Stimulated activated CD8-positive, alpha-beta memory T cell treated with anti-CD3 and anti-CD28 coated beads, Interleukin-4, amount 100 ng/mL, for 24 hours (primary cell): ENCODE measurements at places on chromosomes 16 and 17.

- DNase-seq: no peak
These were observed 1.7 kb downstream of the USP43 start for GRCh38 chr17:9647014-9647413.

GRCh38 chr16:50320310-50320709, 48.5 kb downstream of the BRD7 start:
- no peak for DNase-seq

DNA sequence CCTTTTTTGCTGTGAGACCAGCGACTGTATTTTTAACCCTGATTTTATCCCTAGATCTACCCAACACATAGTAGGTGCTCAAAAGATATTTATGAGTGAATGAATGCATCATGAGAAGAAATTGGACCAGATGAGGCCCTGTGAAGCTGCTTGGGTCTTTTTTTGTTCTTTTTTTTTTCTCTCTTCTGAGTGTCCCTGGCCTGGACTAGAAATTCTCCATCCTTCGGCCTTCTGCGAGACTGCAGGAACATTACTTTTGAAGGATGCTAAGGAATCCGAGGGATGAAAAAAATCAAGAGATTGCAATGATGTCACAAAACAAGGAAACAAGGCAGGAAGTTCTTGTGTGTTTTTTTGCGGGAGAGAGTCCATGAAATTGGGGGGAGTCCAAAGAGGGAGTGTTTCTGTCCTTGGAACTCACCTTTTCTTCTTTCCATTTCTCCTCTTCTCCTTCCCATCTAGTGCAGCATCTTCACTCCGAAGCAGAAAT, 560 bp upstream of the RUSF1 start:
- DNase-seq: no peak

- no peak for DNase-seq
These were observed 8.6 kb downstream of the TMEM94 start for GRCh38 chr17:75465039-75465438.

DNA sequence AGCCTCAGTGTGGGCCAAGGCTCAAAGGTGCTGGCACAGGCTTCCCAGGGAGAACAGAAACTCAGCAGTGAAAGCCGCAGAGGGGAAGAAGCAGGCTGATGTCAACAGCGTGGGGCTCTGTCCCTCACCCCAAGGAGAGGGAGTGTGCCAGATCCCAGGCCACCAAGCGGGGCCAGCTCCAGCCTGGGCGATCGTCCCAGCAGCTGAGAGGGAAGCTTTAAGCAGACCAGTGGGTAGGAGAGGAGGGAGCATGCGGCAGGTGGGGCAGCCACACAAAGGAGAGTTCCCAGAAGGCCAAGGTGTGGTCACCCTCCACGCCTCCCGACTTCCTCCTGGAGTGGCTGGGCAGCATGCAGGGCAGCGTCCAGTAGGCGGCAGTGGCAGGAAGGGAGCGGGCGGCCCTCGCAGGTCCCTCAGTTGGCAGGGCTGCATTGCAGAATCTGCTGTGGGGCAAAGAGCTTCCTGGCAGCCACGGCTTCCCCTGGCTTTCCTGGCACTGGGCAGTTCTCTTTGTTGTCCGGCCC, 6.0 kb downstream of the SYNGR2 start:
- DNase-seq: no peak

GRCh38 chr17:44598932-44599297, 41.6 kb downstream of the FZD2 start:
- no peak for DNase-seq

GRCh38 chr16:86222965-86223551, 287.3 kb upstream of the FOXF1 start:
- no peak for DNase-seq

DNA sequence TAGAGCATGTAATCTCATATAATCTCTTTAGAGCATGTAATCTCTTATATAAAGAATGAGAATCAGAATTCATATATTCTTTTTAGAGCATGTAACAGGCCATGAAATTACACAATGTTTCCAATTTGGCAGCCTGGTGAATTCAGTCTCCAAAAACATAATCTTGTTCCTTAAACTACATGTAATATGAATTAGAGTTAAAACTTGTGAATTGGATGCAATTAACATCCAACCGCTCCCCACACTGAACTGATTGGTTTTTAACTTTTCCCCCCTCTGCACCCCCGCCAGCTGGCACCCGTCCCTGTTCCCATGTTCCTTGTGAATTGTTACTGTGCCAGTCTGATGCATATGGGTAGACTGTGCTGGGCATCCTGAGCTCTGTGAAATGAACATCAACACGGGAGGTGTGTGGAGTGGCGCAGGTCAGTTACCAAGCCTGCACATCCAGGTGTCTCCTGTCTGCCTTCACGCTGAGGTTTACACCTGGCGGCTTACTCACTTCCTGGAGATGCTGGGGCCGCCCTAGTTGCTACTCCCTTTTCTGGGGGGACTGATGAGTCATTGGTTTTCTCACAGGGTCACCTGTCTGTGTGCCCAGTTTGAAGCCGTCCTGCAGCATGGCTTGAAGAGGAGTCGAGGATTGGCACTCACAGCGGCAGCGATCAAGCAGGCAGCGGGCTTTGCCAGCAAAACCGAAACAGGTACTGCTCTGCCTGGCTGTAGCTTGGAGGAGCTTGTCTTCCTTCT, 50.4 kb downstream of the SNX29 start:
- no peak for DNase-seq

DNA sequence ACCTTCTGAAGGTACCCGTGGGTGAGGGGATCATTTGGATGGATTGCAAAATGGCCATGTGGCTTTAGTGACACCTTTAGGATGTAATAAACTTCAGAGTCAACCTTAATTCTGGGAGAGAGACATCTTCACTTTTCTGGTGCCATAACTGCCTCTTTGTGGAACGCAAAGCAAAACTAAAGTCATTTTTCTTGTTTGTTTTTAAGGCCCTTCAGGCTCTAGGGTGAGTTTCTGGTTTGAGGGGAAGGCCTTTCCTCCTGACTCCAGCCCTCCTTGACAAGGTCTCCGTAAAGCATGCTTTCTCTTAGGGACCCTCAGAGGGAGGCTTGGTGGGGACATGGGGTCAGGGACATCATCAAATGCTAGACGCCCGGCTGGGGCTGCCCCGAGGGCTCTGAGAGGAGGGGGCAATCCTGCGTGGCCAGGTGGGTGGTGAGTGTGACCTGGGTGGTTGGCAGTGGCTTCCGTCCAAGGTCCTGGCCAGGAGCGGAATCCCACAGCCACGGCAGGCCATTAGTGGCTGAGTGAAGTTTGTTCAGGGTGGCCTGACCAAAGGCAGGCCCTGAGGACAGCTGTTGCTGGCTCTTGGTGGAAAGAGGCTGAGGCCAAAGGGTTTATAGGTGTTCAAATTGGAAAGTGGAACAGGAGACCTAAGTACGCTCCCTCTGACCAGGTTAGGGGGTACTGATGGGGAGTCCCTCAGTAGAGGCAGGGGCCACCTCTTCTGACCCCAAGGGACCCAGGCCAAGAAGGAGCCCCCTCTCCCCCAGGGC, 112.2 kb downstream of the METRNL start:
- DNase-seq: no peak

DNA sequence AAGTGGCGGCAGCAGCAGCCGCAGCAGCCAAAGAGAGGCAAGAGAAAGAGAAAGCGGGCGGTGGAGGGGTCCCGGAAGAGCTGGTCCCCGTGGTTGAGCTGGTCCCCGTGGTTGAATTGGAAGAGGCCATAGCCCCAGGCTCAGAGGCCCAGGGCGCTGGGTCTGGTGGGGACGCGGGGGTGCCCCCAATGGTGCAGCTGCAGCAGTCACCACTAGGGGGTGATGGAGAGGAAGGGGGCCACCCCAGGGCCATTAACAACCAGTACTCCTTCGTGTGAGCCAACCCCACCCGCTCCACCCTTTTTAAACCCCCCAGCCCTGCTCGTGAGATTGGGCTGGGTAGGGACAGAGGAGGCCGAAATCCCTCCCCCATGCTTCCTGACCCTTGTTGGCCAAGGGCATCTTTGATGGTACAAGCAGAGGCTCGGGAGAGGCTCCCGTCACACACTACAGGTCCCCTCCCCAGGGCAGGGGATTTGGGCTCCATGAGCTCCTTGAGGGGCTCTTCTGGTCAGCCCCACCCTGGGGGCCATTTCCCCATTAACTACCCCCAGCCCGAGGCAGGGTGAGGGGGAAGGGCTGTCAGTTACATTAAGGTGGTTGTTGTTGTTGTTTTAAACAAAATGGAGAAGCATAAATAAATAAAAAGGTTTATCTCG, 4.6 kb upstream of the ATP2A1 start:
- peak; percentile 33 for DNase-seq

DNA sequence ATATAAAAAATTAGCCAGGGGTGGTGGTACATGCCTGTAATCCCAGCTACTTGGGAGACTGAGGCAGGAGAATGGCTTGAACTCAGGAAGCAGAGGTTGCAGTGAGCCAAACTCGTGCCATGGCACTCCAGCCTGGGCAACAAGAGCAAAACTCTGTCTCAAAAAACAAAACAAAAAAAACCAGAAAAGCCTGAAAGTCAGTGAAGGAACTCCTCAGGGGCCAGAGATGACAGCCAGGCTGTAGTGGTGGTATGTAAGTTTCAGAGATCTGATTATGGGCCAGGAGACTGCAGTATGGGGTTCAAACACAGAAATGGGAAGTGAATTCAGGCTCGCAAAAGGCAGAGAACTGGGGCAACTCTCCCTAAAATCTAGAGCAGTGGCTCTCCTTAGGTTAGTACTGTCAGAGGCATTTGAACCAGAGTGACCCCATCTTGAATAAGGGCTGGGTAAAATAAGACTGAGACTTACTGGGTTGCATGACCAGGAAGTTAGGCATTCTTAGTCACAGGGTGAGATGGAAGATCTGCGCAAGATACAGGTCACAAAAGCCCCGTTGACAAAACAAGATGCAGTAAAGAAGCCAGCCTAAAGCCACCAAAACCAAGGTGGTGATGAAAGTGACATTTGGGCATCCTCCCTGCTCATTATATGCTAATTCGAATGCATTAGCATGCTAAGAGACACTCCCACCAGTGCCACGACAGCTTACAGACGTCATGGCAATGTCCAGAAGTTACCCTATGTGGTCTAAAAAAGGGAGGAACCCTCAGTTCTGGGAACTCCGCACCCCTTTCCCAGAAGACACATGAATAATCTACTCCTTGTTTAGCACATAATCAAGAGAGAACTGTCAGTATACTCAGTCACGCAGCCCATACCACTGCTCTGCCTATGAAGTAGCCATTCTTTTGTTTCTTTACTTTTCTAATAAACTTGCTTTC, 120.2 kb upstream of the XYLT1 start:
- peak; percentile 53 for DNase-seq

DNA sequence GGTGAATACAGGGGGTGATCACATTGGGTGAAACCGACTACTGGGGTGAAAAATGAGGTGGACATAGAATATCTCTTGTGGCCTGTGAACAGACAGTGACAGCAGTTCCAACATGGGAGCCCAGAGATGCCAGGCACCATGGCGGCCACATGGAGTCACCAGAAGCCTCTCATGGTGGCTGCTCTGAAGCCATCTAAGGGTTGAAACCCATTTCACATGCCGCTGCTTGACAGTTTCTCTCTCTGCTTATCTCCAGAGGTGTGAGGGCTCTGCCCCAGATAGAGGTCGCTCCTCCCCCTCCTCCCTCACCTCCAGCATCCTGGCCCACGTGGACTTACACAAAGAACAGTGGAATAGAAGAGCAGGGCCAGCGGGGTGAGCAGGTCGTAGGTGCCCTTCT, 37.9 kb upstream of the PIK3R6 start:
- no peak for DNase-seq
